Epithelial cell of esophagus (primary cell): ENCODE measurements at places on chromosomes 11 and 22.
A peak's percentile ranks its signal among the peaks of the same experiment; 100 is the strongest.

- DNase-seq, result no peak
These were observed 21.3 kb upstream of the PANX1 start for GRCh38 chr11:94107363-94107762.

DNA sequence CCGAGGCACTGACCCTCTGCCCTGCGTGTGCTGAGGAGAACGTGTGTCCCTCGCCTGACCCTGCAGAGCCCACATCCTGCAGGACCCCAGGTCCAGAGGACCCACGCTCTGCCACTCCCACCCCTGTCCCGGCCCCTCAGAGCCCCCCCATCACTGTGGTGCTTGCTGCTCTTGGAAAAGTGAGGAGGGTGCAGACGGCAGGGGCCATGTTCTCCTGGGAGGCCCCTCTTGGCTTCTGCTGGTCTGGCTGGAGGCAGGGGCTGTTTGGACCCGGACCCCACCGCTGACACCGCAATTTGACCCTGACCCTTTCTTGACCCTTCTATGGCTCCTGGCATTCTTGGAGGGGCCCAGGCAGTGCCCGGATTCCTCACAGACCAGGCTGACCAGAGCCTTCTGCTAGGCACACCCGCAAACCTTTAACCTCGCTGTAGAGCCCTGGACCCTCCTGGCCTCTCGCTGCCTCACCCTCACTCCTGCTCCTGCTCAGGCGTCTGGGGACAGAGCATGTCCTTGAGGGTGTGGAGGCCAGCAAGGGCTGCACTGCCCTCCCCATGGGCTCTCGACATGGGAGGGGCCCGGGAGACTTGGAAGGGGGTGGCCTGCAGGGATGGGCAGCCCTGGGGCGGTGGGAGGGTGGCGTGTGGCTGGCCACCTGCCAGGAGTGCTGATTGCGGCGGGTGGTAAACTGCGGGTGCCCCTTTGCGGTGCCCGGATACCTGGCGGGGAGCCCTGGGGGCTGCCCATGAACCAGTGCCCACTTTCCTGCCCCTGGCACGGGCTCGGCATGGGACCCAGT, 37.0 kb upstream of the MUC5AC start:
- no peak for DNase-seq

- DNase-seq, result peak; percentile 19
These were observed 1407.6 kb upstream of the RAG2 start for GRCh38 chr11:38005597-38005996.

GRCh38 chr22:30326255-30326705, 461 bp downstream of the TBC1D10A start:
- DNase-seq, result no peak

GRCh38 chr22:24741769-24742168, 32.8 kb downstream of the PIWIL3 start:
- DNase-seq, result no peak

DNA sequence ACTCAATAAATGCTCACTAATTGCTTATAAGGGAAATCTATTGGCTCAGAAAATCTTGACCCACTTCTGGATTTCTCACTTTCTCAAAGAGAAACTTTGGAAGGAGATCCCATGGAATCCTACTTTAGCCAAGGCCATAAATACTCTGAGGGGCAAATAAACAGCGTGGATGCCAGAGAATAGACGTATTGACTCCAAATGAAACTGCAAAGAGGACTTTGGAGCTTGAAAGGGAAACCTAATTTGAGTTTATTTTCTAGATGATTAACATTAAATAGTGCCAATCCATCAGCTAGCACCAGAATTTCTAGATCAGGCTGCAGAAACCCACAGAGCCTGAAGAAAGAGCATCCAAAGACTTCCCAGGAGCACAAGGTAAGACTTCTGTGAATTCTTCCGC, at the start of gene MS4A18:
Gene MS4A18, plus strand, starts transcription at position 301 of the 400 bp plus-strand sequence.
- no peak for DNase-seq

- DNase-seq, result no peak
These were observed 66.6 kb upstream of the MPPED2 start for GRCh38 chr11:30652801-30653200.

- no peak for DNase-seq
These were observed 1176.4 kb downstream of the BRD1 start for GRCh38 chr22:48651036-48651890.

DNA sequence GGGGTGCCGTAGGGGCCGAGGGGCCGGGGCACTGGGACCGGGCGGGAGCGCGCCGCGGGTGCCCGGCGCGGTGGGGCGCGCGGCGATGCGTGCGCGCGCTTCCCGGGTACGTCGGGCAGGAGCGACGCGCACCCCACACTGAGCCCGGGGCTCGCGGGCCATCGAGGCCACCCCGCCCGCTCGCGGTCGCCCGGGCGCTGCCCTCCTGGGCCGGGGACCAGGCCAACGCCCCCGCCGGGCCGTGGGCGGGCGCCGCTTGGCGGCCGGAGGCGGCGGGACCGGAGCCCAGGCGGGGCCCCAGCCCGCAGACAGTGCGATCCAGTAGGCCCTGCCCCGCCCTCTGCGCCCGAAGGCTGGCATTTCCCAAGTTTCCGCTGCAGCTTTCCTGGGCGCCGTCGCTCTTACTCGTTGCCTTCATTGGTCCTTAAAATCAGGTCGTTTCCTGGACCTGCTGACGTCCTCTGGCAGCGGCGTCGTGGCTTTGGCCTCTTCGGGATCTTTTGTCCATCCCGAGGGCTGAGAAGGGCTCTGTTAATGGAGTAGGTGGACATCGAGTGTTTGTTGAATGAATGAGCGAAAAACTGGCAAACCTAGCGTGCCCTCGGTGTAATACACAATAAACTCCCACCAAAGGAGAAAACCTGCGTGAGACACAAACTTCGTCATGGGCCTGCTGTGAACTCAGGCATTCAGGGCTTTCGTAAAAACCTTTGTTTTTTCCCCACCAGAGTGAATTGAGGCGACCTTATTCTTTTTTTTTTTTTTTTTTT, 638 bp downstream of the PARVA start:
- peak; percentile 87 for DNase-seq

- peak; percentile 94 for DNase-seq
These were observed 7.1 kb downstream of the CD44 start for GRCh38 chr11:35146074-35146521.

- DNase-seq, result no peak
These were observed 31.0 kb downstream of the SLC22A6 start for GRCh38 chr11:62953811-62954210.

- no peak for DNase-seq
These were observed 39.8 kb downstream of the OR6Q1 start for GRCh38 chr11:58070585-58070984.

GRCh38 chr22:48705159-48705916, 1122.3 kb downstream of the BRD1 start:
- no peak for DNase-seq

DNA sequence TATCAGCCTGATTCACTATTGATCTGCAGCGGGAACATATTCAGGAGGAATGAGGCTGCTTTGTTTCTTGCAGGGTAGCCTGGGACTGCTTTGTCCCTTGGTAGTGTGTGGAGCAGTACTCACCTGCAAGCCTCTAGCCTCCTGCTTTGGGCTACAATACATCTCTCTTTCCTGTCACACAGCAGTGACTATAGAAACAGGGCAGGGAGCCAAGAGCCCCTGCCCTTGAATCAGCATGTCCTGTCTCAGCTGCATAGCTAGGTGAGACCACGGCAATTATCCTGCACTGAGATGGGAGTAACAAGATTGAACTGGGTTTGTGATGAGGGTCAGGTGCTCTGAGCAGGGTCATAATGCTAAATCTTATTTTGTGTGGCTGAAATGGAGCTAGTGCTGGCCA, 191.9 kb downstream of the NELL1 start:
- no peak for DNase-seq

DNA sequence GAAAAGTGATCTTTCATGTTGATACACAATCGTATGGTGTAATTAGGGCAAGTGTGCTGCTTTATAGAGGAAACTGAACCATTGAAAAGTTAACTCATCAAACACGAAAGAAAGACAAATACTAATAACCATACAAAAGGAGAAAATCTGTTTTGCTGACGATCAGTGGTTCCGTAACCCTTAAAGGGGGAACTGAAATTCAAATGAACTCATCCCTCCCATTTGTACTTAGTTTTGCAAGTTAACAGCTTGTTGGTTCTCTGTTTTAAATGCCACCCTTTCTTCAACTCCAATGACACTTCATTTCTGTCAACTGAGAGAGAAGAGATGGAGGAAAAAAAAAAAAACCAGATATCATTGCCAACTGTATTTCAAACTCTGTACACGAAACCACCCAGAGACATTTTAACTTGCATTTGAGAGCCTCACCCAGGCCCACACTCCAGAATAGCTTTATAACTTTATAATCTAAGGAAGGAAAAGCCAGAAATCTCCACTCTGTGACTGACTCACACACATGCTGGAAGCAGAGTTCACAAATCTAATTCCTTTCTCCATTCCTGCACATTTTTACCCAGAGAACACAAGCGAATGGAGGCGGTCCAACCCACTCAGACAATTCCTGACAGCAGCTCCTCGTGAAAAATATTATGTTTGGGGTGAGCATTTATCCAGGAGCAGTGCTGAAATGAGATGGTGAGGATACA, 17.4 kb upstream of the CSNK2A3 start:
- no peak for DNase-seq
